ENCODE measurements at places on chromosomes 2 and 18.

DNA sequence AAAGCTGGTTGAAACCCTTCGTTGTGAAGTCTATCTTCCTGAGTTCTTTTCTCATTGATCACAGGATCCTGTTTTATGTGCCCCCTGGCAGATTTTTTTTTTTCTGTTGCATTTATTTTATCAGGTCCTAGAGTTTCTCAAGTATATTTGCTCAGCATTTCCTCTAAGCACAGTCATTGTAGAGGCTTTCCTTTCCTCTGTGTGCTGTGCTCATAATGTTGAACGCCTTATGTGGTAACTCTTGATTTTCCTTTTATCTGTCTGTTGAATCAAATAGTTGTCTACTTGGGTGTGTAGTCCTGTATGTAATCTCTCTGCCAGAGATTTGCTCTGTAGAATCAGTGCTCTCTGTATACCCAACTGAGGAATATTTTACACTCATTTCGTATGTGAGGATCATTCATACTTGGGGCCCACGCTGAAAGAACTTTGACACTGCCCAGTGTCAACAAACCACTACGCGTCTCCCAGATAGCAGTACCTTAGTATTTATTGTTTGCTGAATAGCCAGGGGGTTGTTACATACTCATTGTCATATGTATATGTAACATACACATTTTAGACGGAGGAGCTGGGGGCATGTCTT lies 118.2 kb downstream of the CTNNA2 start:
- DNase-seq: no peak

DNA sequence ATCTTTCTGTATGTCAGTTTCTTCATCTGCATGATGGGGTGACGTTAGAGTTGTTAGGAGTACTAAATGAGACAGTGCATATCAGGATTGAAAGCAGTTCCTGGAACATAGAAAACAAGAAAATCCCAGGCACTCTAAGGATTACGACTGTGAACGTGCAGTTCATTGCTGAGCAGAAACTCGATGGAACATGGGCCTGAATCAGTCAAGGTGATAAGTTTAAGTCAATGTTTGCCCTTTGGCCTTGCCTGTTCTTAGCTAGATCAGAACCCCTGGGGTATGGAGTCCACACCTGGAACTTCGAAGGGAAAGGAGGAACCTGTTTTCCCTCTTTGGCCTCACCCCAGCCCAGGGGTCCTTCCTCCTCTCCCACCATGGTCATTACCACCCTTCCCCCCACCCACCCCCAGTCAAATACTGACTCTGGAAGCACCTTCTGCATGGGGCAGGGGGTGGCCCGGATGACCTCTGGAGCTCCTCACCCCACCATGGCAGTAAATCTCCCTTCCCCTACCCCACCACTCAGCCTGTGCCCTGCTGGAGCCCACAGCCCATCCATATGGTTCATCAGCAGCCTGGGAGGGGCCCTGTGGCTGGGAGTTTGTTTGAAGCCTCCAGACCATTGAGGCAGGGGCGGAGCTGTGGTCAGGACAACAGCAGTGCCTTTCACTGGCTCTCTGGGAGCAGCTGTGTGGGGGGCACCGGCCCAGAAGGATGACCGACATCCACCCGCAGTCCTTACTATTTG lies 164.1 kb downstream of the SMAD7 start:
- no peak for DNase-seq

GRCh38 chr18:67969458-67969857 lies 452.9 kb upstream of the DSEL start:
- DNase-seq: no peak

DNA sequence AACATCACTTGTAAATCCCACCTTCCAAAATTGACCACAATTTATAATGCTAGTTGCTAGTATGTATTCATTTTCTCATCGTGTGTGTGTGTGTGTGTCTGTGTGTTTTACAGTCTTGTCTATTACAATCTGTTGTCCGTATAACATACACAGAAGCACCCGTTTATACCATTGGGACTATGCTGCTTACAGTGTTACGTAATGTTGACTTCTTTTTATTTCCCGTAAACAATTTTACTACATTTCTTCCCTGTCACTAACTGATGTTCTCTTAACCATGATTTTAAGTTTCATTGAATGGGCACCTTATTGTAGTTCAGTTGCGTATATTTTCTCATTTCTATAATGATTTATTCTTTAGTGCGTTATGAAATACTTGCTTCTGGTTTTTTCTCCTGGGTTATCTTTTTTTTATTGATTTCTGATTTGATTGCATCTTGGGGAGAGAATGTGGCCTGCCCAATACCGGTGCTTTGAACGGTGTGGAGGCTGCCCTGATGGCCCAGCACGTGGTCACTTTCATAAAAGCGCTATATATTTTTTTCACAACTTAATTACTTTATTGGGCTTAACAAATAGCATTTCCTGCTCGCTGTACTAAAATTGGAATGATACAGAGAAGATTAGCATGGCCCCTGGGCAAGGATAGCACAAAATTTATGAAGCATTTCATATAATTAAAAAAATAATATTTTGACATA lies 14.5 kb upstream of the ASB1 start:
- no peak for DNase-seq

- DNase-seq: no peak
Observed at GRCh38 chr2:224111576-224111975, 72.5 kb upstream of the SERPINE2 start.

All from AG09319 (cell line).